ENCODE measurements at places on chromosomes 2 and 18.

GRCh38 chr2:200486529-200486928 lies 23.3 kb downstream of the KCTD18 start:
- no peak for DNase-seq

DNA sequence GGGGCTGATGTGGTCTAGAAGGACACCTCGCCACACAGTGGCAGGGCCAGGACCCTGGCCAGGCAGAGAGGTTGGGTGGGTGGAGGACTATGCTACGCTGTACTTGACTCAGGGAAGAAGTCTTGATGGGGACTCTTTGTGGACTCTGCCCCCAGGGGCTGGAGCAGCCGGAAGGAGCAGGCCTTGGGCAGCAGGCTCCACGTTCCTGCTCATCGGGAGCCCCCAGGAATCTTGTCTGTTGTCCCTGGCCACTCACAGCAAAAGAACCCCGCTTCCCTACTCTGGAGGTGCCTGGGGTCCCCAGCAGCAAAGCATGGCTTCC lies 79.0 kb downstream of the POLR1A start:
- DNase-seq: no peak

GRCh38 chr2:85468704-85469349 lies 50.3 kb downstream of the SH2D6 start:
- DNase-seq: no peak

DNA sequence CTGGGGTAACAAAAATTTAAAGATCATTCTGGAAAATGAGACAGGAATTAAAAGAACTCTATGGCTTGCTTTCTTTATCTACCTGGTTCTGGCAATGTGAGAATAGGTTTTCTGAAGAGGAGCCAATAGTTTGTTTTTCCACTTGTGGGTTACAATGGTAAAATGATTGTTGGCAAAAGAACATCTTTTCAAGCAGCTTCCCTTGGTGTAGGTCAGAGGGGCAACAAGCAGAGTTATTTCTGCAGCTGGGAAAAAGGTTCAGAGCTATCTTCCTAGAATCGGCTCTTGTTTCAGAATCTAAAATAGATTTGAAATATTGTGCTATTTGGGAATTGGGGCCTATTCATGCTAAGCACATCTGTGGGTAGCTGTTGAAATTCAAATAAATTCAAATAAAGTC lies 11.5 kb upstream of the TSPYL6 start:
- DNase-seq: no peak

GRCh38 chr2:233387667-233388528 lies 33.6 kb downstream of the DGKD start:
- no peak for DNase-seq

GRCh38 chr2:197248623-197249022 lies 62.0 kb downstream of the ANKRD44 start:
- no peak for DNase-seq

DNA sequence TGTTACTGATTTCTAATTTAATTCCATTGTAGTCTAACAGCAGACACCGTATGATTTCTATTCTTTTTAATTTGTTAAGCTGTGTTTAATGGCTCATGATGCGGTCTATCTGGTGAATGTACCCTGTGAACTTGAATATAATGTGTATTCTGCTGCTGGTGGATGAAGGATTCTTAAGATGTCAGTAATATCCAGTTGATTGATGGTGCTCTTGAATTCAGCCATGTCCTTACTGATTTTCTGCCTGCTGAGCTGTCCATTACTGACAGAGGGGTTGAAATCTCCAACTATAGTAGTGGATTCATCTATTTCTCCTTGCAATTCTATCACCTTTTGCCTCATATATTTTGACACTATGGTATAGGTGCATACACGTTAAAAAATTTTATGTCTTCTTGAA lies 373.3 kb upstream of the RAB12 start:
- no peak for DNase-seq

DNA sequence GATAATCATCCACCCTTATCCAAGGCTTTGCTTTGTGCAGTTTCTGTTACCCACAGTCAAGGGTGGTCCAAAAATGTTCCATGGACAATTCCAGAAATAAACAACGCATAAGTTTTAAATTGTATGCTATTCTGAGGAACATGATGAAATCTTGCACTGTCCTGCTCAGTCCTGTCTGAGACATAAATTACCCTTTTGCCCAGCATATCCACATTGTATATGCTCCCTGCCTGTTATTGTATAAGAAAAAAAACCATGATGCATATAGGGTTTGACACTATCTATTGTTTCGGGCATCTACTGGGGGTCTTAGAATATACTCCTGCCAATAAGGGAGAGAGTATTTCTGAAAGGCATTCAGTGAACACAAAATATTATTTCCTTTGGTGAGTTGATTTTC lies 24.0 kb downstream of the LRRTM1 start:
- DNase-seq: no peak

DNA sequence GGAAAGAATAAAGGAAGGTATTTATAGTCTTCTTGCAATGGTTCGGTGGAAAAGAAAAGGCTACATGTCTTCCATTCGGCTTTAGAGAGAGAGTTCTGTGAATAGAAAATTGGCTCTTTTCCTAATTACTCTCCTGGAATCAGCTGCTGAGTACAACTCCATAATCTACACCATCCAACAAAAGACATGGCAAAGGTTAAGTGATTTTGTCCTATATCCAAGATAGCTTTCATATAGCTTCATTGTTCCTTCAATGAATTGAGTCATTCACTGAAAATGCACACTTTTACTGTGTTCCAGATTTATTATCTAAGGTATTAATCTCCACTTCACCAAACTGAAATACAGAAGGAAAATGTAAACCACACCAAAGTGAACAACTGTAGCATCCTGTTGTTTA lies 514.5 kb downstream of the LRRTM4 start:
- DNase-seq: no peak

DNA sequence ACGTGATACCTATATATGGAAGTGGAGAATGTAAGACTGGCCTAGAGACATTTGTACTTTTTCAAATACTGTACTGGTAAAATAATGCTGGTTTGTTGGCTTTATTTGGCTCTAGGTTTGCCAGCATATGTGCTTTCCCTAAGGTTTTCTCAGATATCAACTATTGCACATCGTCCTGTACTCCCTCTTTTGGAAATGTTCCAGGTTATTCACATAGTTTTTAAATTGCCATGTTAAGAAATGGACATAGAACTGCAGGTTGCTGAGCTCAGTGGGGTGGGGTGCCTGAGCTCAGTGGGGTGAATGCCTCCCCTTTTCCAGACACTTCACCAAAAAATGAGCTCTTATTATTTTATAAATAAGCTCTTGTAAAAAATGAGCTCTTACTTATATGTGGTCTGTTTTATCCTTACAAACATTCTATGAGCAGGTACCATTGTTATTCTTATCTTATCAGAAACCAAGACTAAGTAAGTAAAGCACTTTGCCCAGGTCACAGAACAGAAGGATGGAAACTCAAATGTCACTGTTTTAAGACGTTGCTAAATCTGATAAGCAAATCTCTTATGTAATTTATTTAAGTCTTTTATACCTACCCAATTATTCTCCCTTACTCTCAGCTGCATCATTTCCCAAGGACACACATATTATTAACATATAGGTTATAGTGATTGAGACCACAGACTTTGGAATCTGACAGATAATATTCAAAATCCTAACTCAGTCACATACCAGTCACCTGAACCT lies 99.0 kb downstream of the CPS1 start:
- no peak for DNase-seq

DNA sequence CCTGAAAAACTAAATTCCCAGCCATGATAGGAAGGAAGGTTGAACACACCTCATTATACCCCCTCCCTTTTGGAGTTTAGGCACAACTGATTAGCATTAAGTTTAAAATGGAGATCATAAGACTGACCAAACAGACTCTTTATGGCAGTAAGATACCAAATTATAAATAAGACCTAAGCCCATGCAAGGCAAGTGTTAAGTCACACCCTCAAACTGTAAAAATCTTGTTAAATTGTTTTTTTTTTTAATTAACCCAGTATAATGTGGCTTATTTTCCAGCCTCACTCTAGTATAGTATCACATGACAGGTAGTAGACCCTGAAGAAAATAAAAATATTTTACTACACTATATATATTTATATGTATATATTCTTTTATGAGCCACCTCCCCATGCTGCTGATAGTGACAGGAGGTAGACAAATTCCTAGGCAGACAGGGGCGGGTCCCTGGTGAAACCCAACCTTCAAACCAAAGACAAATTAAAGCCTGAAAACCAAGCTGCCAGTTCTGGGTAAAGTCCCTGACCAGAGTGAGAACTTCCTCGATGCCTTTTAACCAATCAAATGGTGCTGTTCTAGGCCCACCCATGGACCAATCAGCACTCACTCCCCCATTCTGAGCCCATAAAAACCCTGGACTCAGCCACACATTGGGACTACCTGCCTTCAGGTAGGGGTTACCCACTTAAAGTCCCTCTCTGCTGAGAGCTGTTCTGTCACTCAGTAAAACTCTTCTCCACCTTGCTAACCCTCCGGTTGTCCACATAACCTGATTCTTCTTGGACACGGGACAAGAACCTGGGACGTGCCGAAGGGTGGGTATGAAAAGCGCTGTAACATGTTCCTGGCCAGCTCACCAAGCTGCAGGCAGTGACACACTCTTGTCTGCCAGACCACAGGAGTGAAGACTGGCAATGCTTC lies 123.9 kb upstream of the B3GNT2 start:
- no peak for DNase-seq

DNA sequence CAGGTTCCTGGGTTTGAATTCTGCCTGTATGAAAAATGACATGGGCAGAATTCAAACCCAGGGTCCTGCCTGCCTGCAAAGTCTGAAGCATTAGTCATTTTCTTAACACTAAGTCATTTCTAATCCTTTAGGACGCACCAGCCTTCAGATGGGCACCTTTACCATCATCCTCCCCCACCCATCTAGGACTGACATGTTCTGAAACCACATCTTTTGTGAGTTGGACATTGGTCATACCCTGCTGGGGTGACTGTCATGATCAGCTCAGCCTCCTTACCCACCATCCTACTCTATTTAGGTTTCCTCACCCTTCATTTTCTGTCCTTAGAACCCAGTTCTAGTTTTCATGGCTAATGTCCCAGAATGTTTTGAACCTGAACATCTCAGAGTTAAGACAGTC lies 104.9 kb downstream of the TRIB2 start:
- DNase-seq: no peak

DNA sequence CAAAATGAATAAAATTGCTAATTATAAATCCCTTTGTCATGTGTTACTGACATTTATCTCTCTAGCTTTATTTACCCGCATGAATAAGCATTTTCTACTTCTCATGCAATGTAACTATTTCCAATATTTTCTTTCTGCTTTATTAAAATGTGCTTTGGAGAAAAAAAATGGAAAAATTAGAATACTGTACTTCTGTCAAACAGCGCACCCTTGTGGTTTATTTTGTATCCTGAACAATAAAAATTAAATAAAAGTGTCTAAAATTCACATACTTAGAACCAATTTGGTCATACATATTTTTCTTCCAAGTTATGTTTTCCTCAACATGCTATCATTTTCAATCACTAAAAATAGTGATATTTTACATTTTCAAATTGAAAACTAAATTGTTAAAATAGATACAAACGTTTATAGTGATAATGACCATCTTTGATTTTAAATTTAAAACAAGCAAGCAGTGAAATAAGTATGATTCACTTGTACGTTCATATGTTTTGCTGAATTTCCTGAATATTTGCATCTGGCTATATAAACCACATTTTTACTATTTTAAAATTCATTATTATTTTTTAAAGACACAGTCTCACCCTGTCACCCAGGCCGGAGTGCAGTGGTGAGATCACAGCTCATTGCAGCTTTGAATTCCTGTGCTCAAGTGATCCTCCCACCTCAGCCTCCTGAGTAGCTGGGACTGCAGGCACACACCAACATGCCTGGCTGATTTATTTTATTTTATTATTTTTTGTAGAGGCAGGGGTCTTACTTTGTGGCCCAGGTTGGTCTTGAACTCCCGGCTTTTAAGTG lies 95.9 kb upstream of the GRB14 start:
- DNase-seq: no peak

GRCh38 chr2:479031-479430 lies 191.1 kb upstream of the ALKAL2 start:
- no peak for DNase-seq

DNA sequence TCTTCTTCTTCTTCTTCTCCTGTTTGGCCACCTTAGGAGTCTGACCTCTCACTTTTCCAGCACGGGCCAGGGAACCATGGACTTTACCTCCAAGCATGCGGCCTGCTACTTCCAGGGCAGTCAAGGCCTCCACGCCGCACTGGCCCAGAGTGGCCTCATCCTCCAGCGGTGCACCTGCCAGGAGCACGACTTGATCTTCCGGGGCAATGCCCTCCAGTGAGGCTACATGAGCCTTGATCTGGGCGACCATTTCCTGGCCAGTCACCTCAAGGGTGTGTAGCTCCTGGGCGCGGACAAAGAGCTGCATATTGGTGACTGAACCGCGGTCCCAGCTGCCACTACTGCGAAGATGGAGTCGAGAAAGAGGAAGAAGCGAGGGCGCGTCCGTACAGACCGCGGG lies 67.1 kb downstream of the DIPK1C start:
- DNase-seq: no peak

DNA sequence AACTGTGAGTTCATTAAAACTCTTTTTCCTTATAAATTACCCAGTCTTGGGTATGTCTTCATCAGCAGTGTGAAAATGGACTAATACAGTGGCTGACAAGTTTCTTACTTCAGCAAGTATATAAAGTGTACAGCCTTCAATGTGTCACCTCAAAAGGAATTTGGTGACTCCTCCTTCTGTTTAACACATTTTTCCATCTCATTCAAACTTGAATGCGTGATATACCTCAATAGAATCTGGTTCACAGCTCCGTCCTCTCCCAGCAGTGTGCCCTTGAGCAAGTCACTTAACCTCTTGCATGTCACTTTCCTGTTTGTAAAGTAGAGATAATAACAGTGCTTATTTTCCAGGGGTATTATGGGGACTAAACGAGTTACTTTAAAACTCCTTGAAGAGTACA lies 159.6 kb downstream of the CCBE1 start:
- no peak for DNase-seq

DNA sequence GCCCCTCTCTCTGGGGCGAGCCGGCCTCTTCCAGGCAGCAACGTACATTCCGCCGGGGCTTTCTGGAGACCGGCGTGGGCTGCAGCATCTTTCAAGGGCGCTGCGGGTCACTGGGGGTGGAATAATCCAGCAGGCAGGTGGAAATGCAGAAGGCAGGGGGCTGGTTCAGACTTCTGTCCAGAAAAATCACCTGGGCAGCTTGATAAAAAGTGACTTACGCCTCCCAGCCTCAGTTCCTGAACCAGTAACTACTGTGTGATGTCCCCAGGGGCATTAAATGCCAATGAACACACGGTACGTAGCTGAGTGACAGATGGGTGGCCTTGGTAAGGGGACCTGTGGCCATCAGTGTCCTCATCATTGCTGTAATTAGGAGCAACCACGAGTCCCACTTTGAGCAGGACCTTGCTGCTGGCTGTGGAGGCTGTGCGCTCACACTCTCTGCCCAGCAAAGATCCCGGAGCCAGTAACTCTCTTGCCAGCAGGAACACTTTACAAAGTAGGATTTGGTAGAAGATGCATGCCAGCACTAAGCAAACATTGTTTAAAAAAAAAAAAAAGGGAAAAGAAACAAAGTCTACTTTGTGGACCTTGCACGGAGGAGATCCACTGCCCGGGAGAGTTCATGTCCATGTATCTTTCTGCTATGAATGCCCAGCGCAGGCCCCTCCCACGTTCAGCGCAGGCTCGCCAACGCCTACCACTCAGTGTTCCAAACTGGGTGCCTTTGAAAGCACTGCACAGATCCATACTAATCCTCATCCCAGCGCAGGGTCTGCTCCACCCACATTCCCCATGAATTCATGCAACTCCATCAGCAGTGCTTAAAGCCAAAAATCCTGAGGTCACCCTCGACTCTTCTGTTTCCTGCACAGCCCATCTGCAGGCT lies 177.3 kb downstream of the HDAC4 start:
- DNase-seq: no peak
